ENCODE measurements at places on chromosomes 2 and 18.
A peak's percentile ranks its signal among the peaks of the same experiment; 100 is the strongest.

DNA sequence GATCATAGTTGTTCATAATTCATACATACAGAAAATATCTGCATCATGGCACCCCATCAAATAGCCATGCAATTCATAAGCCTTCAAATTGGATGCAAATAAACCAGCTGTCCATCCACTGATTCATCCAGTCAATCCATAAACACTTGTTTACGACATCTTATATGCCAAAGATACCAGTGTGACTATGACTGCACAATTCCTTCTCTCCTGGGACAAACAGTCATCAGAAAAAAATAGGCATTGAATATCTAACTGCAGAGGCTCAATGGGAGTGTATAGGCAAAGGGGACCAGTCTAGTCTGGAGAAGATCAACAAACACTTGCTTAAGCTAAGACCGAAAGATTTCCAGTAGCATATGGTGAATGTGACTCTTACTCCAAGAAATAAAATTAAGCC, 70.0 kb downstream of the COL4A3 start:
- no peak for DNase-seq

GRCh38 chr2:240399419-240400324, 35.8 kb upstream of the GPC1 start:
- no peak for DNase-seq

DNA sequence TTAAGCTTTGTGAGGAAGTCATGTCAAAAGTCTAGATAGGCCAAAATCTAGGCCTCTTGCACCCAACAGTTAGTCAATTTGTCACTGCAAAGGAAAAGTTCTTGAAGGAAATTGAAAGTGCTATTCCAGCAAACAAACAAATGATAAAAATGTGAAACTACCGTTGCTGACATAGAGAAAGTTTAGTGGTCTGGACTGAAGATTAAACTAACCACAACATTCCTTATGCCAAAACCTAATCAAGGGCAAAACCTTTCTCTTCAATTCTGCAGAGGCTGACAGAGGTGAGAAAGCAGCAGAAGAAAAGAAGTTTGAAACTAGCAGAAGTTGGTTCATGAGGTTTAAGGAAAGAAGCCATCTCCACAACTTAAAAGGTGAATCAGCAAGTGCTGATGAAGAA, 44.0 kb upstream of the LRRTM4 start:
- DNase-seq: no peak

DNA sequence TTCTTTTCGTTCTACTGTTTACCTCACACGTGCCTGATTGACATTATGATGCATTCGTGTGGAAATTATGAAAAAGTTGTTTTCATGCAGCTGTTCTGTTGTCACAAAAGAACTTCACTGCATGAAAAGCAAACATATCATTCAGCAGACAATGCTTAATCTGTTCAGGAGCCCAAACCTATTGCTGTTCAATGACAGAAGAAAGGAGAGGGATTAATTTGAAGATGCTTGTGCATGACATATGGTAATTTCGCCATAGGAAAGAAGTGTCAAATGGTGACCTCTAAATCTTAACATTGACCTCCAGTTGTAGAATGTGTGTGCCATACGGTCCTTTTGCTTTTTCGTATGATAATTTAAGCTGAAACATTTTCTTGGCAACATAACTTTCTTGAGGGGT, 124.5 kb downstream of the WDR7 start:
- DNase-seq: no peak

DNA sequence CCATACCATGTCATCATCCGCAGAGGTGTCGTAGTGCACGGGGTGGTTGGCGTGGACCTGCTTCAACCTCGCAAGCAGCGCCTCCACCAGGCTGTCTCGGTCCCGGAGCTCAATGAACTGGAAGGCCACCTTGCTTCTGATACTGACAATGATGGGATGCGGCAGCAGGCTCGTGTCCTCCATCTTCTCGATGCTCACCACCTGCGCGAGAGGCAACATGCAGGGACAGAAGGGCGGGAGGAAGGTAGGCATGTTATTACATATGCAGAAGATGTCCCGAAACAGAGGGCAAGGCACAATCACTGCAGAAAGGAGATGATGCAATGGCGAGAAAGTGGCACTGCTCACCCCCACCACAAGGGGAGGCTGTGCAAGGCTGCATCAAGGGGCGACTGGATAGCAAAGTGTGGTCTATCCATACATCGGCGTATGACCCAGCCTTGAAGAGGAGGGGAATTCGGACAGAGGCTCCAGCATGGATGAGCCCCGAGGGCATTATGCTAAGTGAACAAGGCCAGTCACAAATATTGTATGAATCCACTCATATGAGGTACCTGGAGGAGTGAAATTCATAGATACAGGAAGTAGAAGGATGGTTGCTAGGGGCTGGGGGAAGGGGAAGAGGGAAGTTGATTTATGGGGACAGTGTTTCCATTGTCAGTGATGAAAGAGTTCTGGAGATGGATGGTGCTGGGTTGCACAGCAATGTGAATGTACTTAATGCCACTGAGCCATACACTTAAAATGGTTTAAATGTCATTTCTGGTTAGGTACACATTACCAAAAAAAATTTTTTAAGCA, 36.6 kb downstream of the RPL31 start:
- DNase-seq: no peak

DNA sequence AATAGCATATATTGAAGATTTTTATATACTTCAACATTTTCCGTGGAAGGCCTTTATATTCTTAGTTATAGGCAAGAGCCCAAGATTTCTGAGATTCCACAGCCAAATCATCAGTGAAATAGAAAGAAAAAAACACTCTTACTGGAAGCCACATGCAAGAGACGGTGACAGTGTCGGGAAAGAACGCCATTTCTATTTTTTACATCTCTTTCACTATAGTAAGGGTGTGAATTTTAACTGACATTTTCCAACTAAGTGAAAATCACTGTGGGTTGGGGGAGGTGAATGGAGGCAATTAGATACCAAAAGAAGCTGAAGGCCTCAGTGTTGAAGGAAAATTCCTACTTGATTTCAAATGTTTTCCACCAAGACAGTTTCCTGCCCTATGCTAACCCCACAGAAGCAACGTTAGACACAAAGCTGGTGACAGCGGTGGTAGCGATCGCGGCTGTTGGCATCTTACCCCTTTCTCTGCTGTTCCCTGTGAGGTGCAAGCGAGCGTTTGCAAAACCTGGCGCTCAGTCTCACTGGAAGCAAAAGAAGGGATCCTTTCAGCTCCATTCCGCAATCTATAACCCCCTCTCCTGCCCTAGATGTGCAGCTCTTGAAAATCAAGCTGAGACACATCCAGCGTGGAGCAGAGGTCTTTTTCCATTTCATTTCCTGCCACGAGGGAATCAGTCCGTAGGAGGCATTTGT, 20.0 kb downstream of the ID2 start:
- no peak for DNase-seq

DNA sequence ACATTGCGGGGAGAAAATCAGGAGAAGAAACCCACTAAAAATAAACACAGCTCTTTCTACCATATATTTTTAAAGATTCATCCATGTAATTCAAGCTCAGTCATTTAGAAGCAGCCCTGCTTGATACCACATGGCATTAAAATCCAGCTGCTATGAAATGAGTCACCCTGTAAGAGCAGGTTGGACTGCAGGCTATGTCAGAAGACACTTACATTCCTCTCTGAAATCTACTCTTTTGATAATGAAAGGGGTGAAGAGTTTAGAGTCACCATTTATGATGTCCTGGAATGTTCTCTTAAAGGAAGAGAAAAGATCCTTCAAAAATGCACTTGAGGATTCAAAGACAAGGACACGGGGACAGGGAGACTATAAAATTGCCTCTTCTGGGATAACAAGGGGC, 100.6 kb upstream of the APCDD1 start:
- DNase-seq: no peak

- DNase-seq: peak; percentile 30
These were observed 117.3 kb downstream of the DPP4 start for GRCh38 chr2:161956738-161957137.

DNA sequence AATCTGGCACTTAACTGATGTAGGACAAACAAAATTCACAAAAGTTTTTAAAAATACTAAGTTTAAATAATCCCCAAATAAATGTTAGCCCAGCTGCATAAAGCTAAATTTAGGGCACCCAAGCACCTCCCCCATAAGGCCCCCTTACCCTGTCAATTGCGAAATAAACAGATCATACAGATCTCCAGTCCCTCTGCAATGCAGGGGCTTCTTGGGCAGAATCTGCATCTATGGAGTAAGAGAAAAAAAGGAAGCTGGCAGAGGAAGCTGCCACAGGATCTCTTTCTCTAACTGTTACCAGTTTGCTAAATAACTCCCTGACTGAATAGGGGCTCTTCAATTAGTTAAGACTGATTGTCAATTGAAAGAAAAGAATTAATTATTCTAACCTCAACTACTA, 117.7 kb downstream of the MEMO1 start:
- DNase-seq: no peak

GRCh38 chr2:224114428-224114827, 75.3 kb upstream of the SERPINE2 start:
- no peak for DNase-seq

DNA sequence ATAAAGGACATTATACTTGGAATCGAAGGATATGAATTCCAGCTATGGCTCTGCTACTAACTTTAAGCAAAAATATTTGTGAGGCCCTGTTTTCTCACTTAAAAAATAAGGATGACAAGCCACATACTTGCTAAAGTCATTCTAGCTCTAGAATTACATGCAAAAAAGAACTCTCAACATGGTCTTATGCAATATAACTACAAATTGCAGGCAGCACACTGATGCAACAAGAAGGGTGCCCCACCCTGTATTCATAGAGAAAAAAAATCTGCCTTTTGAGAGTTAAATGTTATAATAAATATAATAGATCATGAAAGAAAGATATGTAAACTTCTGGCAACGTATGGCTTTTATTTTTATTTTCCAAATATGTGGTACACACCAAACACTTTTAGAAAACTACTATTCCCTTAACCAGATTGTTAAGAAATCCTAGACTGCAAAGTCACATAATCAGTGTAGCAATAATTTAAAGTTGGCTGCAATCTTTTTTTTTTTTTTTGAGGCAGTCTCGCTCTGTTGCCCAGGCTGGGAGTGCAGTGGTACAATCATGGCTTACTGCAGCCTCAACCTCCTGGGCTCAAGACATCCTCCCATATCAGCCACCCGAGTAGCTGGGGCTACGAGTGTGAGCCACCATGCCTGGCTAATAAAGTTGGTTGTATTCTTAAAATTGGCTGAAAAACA, 40.2 kb upstream of the WDSUB1 start:
- no peak for DNase-seq

DNA sequence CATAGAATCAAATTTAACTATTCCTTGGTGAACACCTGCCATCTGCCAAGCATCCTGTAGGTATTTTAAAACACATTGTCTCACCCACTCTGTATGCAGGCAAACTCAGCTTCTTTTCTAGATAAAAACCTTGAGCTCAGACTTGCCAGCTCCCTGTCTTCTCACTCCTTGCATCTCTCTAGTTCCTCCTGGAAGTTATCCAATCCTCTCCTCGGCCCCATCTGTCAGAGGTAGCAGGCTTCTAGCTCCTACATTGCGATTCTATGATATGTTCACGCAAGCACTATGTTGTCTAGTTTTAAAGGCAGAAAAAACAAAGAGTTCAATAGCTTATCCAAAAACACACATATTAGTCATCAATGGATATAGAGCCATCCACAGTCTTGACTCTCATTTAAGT, 67.0 kb upstream of the APCDD1 start:
- no peak for DNase-seq

- DNase-seq: peak; percentile 98
These were observed 1607.3 kb upstream of the CELF4 start for GRCh38 chr18:39172695-39173421.

DNA sequence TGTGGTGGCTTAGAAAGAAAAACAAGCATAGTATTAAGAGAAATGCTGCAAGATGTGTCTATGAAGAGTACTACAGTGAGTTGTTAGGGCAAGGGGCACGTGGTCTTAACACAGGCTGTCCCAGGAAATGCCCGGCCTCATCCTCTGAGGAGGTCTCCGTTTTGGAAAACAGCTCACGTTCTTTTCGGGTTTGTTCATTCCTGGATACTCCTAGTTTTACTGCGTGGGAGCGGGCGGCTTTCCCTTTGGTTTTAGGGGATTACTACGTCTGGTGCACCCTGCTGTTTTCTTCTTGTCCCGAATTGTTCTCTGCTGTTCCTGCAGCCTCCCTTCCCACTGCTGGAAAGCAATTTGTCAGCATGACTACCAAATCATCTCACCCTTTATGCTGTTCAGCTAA, 55.5 kb upstream of the RAB6D start:
- no peak for DNase-seq

DNA sequence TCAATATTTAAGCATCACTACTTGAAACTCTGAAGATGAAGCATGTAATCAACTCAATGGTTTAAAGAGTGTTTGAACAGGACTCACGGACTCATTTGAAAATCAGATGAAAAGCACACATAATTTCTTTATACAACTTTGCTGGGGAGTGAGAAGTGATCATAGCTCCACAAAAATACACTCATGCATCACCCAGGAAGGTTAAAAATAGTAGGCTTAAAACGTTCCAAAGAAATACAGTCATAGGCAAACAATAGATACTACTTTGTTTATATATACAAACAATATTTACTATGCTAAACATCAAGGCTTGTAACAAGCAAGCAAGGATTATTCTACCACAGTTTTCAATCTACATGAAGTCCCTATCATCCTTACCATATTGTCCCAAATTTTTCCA, 11.6 kb downstream of the HNRNPLL start:
- no peak for DNase-seq

GRCh38 chr2:120675460-120676130, 60.1 kb upstream of the GLI2 start:
- no peak for DNase-seq

GRCh38 chr18:9536354-9537152, 61.2 kb downstream of the RALBP1 start:
- no peak for DNase-seq

GRCh38 chr2:222572264-222572721, 83.6 kb downstream of the FARSB start:
- no peak for DNase-seq

DNA sequence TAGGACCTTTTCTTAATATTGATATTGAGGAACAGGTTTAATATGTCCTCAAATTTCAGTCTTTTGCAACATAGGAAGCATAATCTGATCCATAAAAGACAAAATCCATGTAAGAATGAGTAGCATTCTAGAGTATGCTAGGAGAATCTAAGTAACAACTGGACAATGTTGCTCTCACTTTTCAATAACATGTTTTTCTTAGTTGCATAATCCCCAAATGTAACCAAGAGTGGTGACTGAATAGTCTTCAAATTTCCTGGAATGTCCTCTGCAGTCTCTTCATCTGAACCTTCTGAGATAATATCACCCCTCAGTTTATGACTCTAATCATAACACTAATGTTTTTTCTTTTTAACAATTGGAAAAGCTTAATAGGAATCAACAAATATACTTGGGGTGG, 110.0 kb upstream of the ZEB2 start:
- DNase-seq: no peak

GRCh38 chr18:54551590-54551989, 39.5 kb upstream of the DYNAP start:
- no peak for DNase-seq

DNA sequence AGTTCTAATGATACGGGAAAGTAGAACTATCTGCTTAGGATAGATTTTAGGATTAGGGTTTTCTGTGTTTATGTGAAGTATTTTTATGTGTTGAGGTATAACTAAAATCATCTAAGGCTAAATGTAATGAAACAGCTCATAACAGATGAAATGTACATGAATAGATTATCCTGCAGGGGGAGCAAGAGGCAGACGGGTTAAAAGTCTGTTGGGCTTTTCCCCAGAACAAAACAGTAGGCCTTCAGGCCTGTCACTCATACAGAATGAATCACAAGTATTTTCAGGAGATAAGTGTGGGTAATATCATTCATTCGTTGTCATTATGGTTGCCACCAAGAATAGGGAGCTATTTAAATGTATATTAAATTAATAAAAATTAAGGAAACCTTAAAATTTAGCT, 107.9 kb upstream of the IL1R2 start:
- peak; percentile 0 for DNase-seq
